ENCODE measurements at places on chromosomes 2 and 18. TPM values are rescaled to one million over a fixed set of nuclear protein-coding genes. Genes with fewer than 3 reads are reported as not detected.

DNA sequence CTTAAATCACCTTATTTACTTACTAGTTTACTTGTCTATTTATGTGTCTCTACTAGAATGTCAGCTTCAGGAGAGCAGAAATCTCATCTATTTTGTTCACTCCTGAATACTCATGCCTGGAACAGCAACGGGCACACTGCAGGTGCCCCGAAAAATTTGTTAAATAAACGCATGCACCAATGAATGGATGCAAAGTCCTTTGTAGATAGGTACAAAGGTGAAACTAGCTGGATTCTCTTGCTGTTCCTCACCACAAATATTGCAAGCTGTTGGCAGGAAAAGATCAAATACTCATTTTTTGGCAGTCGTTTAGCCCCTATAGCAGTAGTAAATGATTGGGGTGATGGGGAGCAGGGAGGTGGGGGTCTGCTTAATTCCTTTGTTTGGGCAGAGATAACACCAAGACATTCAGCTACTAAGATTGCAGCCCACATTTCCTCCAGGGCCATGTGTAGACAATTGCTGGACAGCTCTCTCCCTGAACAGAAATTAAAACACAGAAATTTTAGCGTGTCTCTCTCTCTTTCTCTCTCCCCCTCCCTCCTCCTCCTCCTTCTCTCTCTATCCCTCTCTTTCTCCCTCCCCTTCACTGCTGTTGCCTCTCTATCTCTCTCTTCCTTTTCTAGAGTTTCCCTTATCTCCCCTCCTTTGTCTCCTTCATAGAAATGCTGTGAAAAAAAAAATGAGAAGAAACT, 5.4 kb downstream of the MARCHF4 start:
- no peak for DNase-seq

DNA sequence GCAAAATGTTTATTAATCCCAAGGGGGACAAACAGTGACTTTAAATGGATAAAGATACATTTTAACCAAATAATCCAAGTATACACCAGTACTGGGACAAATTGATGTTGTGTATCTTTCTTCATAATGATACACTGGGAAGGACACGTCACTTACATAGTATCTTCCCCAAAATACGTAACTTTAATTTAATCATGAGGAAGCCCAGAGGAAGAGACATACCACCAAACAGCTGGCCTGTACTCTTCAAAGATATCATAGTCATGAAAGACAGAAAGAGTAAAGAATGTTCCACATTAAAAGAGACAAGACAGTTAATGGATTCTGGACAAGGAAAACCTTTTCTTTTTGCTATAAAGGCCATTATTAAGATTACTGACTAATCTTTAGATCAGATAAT, 37.1 kb downstream of the AGFG1 start:
- DNase-seq: no peak

DNA sequence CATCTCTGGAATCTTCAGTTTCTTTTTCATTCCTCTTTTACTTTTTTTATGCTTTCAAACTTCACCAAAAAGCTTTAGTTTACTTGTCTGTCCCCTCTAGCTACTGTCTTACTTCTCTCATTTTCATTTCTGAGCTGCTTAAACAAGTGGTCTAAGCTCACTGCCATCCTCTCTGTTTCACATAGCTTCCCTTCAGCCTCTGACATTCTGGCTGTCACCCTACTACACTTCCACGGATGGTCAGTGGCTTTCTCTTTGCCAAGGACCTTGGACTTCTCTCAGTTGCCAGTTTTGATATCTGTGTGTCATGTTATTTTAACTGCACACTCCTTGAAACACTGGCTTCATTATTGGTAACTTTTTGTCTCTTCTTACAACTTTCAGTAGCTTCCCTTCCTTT, 176.1 kb downstream of the IKZF2 start:
- DNase-seq: no peak

- no peak for DNase-seq
Measured at GRCh38 chr2:63843093-63843492, 1.4 kb downstream of the UGP2 start.

GRCh38 chr2:101476605-101477208, 1.8 kb upstream of the RFX8 start:
- DNase-seq: no peak

DNA sequence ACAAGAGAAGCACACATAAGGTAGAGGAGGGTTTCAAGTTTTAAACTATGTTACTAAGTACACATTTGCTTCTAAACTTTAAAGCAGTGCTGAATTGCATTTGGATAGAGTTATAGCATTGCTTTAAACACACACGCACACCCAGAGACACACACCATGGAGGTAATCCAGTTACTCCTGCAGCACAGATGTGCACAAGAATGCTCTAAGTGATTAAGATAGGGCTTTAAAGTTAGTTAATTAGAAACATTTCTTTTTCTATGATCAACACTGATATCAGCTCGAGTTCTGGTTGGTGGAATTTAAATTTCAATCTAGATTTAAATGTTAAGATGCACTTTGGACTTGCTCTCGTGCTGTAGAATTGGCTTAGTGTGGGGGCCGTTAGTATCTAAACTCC, 492.3 kb downstream of the ZEB2 start:
- no peak for DNase-seq

The CYP27A1 gene
- not detected for total RNA-seq

The TNFAIP6 gene
- not detected for total RNA-seq

All from activated naive CD4-positive, alpha-beta T cell treated with anti-CD3 and anti-CD28 coated beads for 36 hours (primary cell).